ENCODE measurements at places on chromosomes 3 and 15.

DNA sequence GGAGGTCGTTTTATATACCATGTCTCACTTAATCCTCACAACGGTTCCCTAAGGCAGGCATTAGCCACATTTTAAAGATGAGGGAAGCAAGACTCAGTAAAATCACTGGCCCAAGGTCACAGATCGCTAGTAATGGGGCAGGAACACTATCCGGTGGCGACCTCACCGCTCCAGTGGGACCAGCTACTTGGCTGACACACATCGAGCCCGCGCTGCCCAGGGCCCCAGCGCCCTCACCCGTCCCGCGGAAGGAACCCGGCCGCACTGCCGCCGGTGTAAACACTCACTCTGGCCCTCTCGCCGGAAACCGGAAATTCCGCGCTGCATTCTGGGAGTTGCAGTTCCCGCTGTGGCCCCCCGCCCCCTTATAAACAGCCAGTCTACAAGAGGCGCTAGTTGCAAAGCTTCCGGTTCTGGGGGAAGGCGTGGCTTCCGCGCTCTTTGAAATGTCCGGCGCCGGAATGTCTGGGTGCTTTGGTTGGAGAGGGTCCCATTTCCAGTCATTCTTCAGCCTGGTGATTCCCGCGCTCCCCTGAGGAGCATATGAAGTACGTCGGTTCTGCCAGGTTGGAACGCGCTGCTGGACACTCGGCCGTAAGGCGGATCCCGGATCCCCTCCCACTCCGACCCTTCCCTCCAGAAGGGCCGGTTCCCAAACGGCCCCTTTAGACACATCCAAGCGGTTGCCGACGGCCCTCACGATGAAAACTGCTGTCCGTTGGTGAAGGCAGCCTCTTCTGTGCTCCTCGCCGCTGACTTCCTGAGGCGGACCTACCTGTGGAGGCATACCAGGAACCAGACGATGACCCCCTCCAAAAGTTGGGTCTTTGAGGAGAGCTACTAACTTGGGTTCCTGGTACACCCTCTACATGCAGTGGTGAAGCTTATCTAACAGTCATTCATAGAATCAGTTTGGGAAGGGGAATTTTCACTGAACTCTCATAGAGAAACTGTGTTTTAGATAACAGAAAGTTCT, at the start of gene UBL7:
Gene UBL7 (minus strand): TSS at position 290 of the 976 bp plus-strand sequence. CDS start 2,293 bp downstream, outside the sequence.
- peak; percentile 99 for DNase-seq

DNA sequence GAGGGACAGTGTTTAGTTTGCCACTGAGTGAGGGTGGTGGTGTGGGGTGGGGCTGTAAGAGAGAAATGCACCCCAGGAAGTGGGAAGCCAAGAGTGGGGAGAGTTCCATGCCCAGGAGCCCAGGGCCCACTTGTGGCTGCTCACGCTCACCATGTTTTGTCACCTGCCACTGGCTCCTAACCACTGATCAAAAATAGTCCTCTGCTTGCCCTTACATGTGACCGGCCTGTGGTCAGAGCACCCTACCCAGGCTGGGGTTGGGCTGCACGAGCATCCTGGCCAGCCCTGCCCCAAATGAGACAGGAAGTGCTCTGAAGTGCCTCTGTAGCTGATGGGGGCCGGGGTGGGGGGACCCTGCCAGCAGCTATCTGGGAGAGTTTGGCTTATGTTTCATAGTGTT, 216.3 kb downstream of the RPLP1 start:
- no peak for DNase-seq

DNA sequence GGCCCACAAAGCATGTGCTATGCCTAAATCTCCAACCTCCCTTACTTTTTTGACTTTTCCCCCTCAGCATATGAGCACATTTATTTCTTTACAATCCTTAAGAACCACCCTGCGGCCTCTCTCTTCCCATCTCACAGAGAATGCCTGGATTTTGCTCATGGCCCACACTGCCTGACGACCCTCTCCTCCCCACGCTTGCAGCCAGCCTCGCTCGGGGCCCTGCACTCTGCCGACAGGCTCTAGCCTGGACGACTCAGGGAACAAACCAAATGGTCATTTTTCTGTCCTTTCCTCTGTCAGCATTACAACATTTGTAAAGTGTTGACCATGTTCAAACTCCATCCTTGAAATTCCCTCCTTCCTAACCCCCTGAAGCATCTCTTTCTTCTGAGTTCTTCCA, 11.7 kb downstream of the HES1 start:
- no peak for DNase-seq

DNA sequence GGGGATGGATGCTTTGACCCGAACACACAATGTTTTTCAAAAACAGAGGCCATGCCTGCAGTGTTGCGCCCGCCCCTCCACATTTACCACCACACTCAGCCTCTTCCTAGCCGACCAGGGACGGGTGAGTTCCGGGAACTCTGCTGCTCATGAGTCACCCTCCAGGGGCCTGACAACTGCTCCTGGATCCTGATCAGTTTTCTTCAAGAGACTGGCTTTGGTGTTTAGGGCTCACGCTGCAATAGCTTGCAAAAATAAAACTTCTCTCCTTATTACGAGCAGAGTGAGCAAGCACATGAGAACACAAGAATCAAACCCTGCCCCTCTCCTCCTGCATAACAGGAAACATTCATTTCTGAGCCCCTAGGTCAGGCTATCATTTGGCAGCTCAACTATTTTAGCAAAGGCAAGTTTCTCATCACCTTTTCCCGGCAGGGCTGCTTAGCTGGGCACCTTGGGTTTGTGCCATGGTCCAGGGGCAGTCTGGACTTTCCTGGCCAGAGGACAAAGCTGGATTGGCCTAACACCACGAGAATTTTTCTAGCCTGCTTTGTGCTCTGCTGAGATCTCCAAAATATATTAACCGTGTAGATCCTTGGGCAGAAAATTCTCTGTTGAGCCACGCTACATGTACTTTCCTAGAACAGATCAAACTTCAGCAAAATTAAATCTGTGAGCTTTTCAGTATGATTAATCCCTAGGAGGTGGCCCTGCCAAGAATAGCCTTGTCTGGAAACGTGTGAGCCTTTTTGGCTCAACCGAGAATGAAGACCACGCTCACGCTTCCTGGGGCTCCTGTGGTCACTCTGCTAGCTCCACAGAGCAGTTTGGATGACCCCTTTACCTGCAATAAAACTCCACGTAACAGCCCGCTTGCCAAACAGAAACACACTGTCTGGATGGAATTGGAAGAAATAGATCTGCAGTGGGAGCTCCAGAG, 52.7 kb upstream of the SPATA12 start:
- no peak for DNase-seq

GRCh38 chr3:64291345-64291744, 66.1 kb upstream of the PRICKLE2 start:
- DNase-seq: no peak
